ENCODE measurements at places on chromosomes 1 and 21. TPM values are rescaled to one million over a fixed set of nuclear protein-coding genes. Genes with fewer than 3 reads are reported as not detected.

GRCh38 chr1:9071554-9072235, 2.3 kb upstream of the SLC2A5 start:
- no peaks in the 10 kb centered on the region for H3K4me1 ChIP-seq
- H3K27ac ChIP-seq = no peak overlapping the region
- H3K36me3 ChIP-seq = no peaks in the 10 kb centered on the region
- DNase-seq = peak; percentile 48

DNA sequence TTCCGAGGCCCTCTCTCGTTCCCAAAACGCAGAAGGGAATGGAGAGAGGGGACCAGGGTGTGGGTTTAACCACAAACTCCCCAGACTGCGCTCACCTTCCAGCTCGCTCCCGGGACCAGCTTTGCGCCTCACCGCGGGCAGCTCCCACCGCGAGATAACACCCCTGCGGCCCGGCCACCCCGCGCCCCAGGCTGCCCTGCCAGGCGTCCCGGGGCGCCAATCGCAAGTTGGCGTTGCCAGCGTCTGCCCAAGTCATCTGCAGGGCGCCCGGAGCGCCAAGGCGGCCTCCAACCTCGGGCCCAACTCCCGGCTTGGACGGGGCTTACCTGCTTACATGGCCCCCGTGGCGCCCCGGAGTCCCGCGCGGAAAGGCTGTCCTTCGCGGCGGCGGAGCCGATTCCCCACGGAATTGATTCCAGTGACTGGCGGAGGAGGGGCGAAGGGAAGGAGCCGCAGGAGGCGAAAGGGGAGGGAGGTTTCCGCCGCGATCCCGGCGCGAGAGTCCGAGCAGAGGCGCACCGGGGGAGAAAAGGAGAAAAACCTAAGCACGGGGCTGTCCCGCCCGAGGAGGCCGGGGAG, 456 bp downstream of the PTPN14 start:
- H3K4me3 ChIP-seq = peak overlapping the region; percentile 87
- H3K27me3 ChIP-seq = no peaks in the 10 kb centered on the region
- peak overlapping the region; percentile 100 for H3K27ac ChIP-seq
- H3K36me3 ChIP-seq = no peaks in the 10 kb centered on the region
- peak; percentile 48 for DNase-seq

Gene SPATA1
- polyA plus RNA-seq = 2.8 TPM

DNA sequence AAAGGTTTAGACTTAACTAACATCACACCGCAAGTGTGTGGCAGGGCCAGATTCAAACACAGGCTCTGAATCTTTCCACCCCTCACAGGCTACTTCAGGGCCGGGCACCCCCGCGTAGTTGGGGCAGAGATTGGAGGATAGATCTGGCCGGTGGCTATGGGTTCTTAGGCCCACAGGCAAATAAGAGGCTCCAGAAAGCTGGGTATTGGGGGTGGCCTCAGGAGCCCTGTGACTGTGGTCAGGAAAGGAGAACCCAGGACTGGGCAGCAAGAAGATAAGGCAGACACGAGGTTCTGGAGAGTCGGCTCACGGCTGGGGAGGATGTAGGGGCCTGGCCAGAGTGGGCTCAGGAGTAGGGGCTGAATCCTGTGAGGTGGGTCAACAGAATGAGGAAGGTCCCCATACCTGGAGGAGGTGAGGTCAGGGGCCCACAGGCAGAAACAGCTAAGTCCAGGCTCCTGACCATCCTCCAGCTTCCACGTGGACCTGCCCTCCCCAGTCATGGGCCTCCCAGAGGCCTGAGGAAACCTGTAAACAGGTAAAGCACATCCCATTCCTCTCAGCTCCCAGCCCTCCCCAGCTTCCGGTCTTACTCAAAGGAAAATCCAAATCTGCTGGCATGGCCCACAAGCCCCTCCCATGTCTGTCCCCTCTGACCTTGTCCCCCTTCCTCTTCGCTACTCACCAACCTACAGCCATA, 306.2 kb downstream of the MATN1 start:
- H3K4me1 ChIP-seq = no peaks in the 10 kb centered on the region
- no peaks in the 10 kb centered on the region for H3K36me3 ChIP-seq
- DNase-seq = no peak
- H3K27me3 ChIP-seq = no peaks in the 10 kb centered on the region
- H3K27ac ChIP-seq = no peak overlapping the region

Gene PLA2G2D
- polyA plus RNA-seq = not detected

DNA sequence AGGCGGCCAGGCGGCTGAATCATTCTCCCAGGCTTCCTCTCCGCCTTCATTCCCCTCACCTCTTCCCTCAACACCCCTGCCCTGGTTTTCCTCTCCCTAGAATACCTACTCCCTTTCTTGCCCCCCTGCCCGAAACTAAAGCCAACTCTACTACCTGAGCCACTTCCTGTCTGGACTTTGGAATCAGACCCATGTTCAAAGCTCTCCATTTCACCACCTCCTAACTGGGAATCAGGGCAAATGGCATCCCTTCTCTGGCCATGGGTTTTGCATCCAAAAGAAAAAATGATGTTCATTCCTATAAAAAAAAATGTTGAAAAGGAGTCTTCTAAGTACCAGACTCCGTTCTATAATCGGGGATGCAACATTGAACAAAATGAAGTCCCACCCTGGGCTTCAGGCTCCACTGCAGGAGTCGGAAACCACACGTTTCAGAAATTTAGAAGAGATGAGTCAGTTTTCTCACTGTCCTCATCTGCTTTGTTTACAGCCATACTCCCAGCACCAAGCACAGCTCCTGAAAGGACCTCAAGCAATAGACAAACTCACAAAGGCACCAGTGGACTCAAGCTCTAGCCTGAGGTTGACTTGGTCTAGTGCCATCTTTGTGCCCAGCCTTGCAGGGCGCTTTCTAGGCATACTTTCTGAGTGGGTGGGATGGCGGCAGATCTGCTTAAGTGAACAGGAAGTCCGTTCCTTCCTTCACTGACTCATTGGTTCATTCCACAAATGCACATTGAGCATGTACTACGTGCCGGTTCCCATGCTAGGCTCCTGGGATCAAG, 176.2 kb downstream of the IGSF21 start:
- peak overlapping the region; percentile 51 for H3K27ac ChIP-seq
- peaks cover 51% of the 10 kb centered on the region for H3K4me1 ChIP-seq
- no peaks in the 10 kb centered on the region for H3K36me3 ChIP-seq
- no peak overlapping the region for H3K4me3 ChIP-seq
- DNase-seq = no peak
- H3K27me3 ChIP-seq = no peaks in the 10 kb centered on the region

Gene MCOLN2
- 2.2 TPM for polyA plus RNA-seq

GRCh38 chr1:162626761-162627160, 5.5 kb upstream of the DDR2 start:
- no peak overlapping the region for H3K27ac ChIP-seq
- no peaks in the 10 kb centered on the region for H3K27me3 ChIP-seq
- H3K36me3 ChIP-seq = no peaks in the 10 kb centered on the region
- peaks cover 2% of the 10 kb centered on the region for H3K4me1 ChIP-seq
- no peak for DNase-seq

DNA sequence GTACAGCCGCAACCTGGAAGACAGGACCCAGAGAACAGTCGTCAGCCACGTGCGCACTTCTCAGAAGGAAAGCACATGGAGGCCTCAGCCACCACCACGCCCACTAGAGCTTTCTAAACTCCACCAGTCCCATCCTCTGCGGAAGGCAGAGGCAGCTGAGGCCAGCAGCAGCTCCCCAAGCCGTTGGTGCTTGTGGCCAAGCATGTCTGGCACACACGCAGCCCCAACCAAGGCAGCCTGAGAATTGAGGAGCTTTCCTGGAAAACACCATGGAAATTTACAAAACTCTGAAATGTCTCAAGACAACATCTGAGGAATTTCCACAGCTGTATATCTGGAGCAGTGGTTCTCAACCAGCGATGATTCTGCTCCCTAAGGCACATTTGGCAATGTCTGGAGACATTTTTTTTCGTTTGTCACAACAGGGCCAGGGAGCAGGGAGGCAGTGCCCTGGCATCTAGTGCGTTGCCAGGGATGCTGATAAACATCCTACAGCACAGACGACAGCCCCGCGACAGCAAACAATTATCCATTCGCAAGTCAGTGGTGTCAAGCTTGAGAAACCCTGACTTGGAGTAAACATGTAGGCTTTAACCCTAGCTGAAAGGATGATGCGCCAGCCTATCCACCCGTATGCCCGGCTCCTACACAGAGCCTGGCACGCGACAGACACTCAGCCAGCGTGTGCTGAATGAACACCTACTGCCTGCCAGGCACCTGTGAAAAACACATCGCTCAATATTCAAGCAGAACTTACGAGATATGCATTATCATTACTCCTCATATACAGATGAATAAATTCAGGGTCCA, 24.7 kb downstream of the NPHP4 start:
- H3K4me3 ChIP-seq = no peak overlapping the region
- H3K4me1 ChIP-seq = no peaks in the 10 kb centered on the region
- DNase-seq = no peak
- no peaks in the 10 kb centered on the region for H3K36me3 ChIP-seq
- no peaks in the 10 kb centered on the region for H3K27me3 ChIP-seq

- no peaks in the 10 kb centered on the region for H3K4me1 ChIP-seq
- no peaks in the 10 kb centered on the region for H3K36me3 ChIP-seq
- DNase-seq = no peak
- no peak overlapping the region for H3K27ac ChIP-seq
- no peak overlapping the region for H3K4me3 ChIP-seq
These were observed 27.6 kb downstream of the COQ8A start for GRCh38 chr1:226967665-226968064.

Data from GM23338 (cell line).